ENCODE measurements at places on chromosomes 7 and 10.

GRCh38 chr7:122858320-122858719 lies 27.9 kb downstream of the CADPS2 start:
- H3K4me3 ChIP-seq = no peak overlapping the region
- H3K36me3 ChIP-seq = no peaks in the 10 kb centered on the region
- no peak overlapping the region for H3K27ac ChIP-seq
- no peak for DNase-seq
- H3K27me3 ChIP-seq = no peaks in the 10 kb centered on the region

DNA sequence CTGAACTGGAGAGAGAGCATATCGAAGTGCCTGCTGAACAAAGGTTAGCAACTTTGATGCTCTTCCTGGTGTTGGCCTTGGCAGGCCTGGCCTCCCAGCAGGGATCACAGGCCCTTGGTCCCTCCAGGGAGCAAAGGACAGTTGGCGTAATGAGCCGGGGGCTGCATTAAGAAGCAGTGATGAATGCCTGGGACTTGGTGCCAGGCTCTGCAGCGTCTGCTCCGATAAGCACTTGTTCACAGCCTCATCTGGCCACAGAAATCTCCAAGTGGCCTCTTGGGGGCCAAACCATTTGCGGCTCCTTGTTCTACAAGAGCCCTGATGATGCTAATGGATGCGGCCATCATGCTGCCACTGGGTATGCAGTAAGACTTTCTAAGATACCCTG lies 31.8 kb downstream of the CRHR2 start:
- H3K4me3 ChIP-seq = no peak overlapping the region
- H3K27ac ChIP-seq = no peak overlapping the region
- no peaks in the 10 kb centered on the region for H3K27me3 ChIP-seq
- peaks cover 2% of the 10 kb centered on the region for H3K36me3 ChIP-seq
- no peak for DNase-seq

GRCh38 chr7:37916673-37917660 lies at the start of gene SFRP4:
Gene SFRP4 (minus strand): TSS chr7:37916817. CDS start chr7:37916537, 280 bp downstream.
- DNase-seq = no peak
- H3K36me3 ChIP-seq = no peaks in the 10 kb centered on the region
- peaks cover 5% of the 10 kb centered on the region for H3K4me1 ChIP-seq
- peak within 1 kb of the TSS; percentile 8 for H3K27ac ChIP-seq

DNA sequence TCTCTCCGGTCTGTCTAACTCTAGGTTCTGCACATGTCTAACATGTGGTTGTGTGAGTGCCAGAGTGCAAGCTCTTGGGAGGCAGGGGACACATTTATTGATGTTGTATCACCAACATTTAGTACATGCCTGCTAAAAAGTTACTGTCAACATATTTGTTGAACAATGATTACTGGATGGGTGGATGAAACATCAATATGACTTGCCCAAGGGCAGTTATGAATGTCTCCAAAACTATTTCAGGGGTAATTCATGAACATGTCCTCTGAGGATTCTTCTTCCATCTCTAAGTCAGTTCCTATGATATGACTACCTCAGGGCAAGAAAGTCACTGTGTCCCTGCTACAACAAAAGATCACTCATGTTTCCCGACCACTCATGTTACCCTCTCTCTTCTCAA lies 91.3 kb upstream of the STEAP1B start:
- H3K36me3 ChIP-seq = no peaks in the 10 kb centered on the region
- peaks cover 9% of the 10 kb centered on the region for H3K4me1 ChIP-seq
- H3K4me3 ChIP-seq = no peak overlapping the region
- no peak overlapping the region for H3K27ac ChIP-seq
- no peak for DNase-seq

DNA sequence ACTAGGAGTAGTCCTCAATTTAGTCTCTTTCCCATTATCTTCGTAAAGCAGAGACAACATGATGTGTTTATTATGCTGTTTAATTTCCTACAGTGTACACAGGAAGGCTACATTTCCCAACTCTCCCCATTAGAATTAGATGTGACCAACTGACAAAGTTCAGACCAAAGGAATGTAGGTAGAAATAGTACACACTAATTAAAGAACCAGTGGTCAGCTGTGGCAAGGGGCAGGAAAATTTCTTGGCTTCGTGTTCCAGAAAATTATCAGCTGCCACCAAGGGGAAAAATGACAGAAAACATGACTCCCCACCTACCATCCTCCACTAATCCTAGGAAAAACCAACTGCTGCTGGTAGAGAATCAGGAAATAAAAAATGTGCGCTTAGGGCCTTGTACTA lies 125.6 kb downstream of the PPP1R3A start:
- DNase-seq = no peak
- H3K36me3 ChIP-seq = no peaks in the 10 kb centered on the region
- no peaks in the 10 kb centered on the region for H3K27me3 ChIP-seq
- H3K4me1 ChIP-seq = no peaks in the 10 kb centered on the region
- H3K27ac ChIP-seq = no peak overlapping the region

DNA sequence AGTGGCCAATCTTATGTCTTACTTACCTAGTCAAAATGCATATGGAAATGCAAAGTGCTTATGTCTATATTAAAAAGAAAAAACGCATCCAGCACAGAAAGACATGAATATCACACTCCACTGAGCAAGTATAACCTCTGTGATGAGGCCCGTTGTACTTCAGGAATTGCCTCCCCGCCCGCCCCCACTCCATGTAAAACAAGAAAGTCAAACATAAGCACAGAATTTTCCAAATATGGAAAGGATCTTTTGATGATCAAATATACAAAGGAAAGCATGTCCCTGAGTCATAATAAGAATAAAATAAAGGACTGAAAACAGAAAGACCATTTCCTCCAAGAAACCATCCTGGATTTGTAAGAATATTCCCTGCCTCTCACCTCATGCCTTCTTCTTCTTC lies 229.1 kb downstream of the BAMBI start:
- no peaks in the 10 kb centered on the region for H3K4me1 ChIP-seq
- no peak overlapping the region for H3K27ac ChIP-seq
- DNase-seq = no peak
- peaks cover 4% of the 10 kb centered on the region for H3K27me3 ChIP-seq
- H3K36me3 ChIP-seq = no peaks in the 10 kb centered on the region
- H3K4me3 ChIP-seq = no peak overlapping the region

DNA sequence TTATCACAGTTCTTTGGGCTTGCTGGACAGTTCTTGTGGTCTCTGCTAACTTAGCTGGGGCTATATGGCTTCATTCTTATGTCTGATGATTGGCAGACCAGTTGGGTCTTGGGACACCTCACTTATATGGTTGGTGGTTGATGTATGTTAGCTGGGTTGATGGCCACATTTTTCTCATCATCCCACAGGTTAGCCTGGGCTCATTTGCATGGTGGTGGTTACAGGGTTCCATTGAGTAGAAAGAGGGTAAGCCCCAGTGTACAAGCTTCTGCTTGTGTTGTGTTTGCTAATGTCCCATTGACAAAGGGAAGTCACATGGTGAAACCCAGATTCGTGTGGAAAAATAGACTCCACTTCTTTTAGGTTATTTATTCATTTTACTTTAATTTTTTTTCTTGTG lies 40.6 kb downstream of the TMEM60 start:
- peaks cover 2% of the 10 kb centered on the region for H3K36me3 ChIP-seq
- no peak for DNase-seq
- H3K4me1 ChIP-seq = peaks cover 34% of the 10 kb centered on the region
- H3K27ac ChIP-seq = no peak overlapping the region
